ENCODE measurements at places on chromosomes 6 and 20.

DNA sequence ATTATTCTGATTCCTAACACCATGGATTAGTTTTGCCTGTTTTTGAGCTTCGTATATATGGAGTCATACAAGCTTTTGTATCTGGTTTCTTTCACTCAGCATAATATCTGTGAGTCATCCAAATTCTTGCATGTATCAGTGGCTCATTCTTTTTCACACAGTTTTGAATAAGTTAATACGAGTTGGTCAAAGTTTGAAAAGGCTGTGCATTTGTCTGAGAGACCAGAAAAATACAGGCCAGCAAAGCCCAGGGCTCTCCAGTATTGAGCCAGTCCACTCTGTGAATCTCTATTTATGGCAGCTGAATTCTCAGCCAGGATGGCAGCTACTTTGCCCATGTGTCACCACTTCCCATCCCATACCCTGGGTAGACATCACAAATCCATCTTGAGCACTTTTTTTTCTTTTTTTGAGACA is 7.2 kb upstream of the CHMP4B start:
- no peak for DNase-seq

DNA sequence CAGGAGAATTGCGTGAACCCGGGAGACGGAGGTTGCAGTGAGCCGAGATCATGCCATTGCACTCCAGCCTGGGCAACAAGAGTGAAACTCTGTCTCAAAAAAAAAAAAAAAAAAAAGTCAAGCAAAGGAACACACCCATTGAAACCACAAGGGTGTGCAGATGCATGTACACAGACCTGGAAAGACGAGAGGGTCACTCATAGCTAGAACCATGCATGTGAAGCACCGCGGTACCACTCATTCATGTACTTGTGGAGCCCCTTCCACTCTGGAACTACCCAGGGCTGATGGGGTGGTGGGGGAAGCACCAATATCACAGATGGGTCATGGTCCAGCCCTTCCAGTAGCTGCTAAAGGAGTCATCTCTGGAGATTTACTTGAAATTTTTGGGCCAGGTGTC is 7.4 kb upstream of the TJAP1 start:
- no peak for DNase-seq

- DNase-seq, result no peak
Observed at GRCh38 chr6:26502165-26502564, 2.1 kb downstream of the BTN1A1 start.

GRCh38 chr6:41768545-41769308 is 11.0 kb downstream of the FRS3 start:
- DNase-seq, result no peak

DNA sequence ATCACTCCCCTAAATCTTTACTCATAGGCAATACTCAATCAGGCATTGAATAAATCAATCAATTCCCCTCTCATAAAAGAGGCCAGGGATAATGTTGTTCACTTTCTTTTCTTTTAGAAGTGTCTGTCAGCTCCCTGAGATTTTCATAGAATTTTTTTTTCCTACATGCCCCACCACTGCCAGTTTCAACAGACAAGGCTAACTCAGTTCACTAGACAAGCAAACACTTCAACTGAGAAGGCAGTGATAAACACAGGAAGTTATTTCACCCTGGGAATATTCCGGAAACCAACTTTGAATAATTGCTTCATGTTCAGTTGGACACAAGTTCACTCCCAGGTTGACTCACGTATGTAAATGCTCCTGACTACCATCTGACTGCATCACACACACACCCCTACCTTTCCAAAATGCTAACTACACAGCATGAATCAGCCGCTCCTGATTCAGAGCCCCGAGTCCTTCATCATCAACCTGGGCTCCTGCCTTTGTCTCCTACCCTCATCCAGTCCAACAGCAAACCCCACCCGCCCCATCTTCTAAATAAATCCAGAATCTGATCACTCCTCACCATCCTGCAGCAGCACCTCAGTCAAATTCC is 143.9 kb downstream of the BCAS1 start:
- DNase-seq, result no peak

- DNase-seq, result no peak
Observed at GRCh38 chr6:75236630-75237029, 7.0 kb downstream of the COX7A2 start.

- no peak for DNase-seq
Observed at GRCh38 chr6:108423982-108424705, 129.3 kb downstream of the AFG1L start.

All from anterior cingulate cortex (tissue), 58 donors.